Mesendoderm (in vitro differentiated cells): ENCODE measurements at places on chromosomes 5 and 9.

DNA sequence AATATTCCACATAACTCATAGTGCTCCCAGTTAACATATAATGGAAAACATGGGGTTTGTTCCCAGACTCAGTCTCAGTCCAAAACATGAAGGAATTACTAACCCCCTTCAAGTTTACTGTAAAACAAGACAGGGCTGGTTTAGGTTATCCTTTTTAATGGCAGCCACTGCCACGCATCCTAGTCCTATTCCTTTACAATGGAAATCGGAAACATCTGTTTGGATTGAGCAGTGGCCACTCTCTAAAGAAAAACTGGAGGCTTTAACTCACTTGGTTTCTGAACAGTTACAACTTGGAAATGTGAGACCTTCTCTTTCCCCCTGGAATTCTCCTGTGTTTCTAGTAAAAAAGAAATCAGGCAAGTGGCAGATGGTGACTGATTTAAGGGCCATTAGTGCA, 609.9 kb upstream of the ACO1 start:
- no peak for DNase-seq

DNA sequence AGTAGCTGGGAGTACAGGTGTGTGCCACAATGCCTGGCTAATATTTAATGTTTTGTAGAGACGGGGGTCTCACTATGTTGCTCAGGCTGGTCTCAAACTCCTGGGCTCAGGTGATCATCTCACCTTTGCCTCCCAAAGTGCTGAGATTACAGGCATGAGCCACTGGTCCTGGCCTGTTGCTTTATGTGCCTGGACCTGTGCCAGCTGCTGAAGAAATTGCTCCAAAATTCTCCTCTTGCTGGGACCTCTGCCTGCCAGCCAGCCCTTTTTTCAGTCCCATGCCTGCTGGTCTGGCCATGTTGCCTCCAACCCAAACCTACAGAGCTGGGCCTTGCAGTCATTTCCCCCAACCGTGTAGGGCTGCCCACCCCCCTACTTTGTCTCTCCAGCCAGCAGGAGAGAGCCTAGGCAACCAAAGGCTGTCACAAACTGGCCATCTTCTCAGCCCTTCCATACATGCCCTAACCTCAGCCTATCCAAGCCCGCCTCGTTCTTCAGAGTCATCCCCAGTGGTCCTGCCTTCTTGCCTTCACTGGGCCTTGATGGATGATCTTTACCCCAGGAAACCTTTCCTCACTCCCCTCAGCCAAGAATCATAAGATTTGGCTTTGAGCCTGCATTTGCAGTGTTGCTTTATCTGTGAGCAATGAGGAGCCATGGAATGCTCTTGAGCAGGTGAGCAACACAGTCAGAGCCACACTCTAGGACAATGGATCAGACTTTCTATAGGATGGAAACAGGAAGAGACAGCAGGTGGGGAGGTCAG, 27.4 kb upstream of the SYNPO start:
- DNase-seq: no peak

DNA sequence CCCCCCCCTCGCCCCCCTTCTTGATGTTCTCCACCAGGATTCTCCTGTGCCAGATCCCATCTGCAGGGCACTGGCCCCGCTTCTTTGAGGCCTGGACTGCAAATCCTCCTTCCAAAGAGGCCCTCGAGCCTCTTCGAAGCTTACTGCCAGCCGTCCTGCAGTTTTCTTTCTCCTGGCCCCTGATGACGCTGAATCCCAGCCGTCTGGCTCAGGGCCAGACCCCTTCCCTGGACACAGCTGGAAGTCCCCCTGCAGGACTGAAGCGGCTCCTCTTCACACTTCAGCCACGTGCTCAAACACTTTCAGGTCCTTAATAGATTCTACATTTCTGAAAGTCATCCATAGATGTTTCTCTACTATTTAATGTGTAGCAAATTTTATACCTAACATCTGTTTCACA, 121.5 kb downstream of the EHMT1 start:
- peak; percentile 36 for DNase-seq

- DNase-seq: peak; percentile 74
Observed at GRCh38 chr5:74885170-74885569, 19.0 kb upstream of the FAM169A start.

DNA sequence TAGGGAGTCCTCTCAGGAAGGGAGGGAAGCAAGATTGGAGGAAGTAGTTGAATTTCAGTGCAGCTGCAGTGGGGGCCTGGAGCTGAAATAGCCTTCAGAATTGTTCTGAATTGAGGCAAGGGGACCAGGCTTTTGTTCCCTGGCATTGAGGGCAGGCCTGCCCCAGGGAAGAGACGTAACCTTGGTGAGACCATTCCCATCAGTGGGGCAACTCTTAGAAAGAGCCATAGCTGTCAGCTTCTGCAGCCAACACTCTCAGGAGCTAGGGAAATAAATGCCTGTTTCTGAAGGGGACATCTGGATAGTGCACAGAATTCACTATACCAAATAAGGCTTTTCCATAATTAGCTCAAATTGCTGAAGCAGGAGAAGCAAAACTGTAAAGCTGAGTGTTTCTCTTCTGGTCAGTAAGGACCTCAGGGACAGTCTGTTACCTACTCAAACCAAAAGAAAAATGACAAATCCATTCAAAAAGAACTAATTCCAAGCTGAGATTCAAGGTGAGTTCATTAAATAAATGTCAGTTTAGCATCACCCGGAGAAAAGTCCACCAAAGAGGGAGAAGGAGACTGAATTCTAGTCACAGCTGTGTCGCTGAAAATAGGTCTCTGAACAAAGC, 44.0 kb downstream of the LYRM7 start:
- DNase-seq: no peak
